Osteoblast (primary cell): ENCODE measurements at places on chromosomes 1 and 21.

DNA sequence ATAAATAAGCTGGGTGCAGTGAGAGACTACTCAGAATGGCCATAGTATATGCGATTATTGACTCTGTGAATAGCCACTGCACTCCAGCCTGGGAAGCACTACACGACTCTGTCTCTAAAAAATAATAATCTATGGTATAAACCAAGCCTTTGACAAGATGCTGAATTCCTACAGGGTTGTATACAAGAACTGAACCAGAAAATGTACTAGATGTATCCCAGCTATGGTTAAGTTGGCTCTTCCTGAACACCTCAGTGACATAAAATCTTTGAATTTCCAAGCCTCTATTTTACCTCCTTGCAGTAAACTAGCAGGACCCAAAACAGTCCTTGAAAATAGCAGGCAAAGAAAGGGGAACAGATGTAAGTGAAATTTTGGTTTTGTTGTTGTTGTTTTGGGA lies 32.5 kb downstream of the PTP4A2 start:
- DNase-seq = peak; percentile 29

DNA sequence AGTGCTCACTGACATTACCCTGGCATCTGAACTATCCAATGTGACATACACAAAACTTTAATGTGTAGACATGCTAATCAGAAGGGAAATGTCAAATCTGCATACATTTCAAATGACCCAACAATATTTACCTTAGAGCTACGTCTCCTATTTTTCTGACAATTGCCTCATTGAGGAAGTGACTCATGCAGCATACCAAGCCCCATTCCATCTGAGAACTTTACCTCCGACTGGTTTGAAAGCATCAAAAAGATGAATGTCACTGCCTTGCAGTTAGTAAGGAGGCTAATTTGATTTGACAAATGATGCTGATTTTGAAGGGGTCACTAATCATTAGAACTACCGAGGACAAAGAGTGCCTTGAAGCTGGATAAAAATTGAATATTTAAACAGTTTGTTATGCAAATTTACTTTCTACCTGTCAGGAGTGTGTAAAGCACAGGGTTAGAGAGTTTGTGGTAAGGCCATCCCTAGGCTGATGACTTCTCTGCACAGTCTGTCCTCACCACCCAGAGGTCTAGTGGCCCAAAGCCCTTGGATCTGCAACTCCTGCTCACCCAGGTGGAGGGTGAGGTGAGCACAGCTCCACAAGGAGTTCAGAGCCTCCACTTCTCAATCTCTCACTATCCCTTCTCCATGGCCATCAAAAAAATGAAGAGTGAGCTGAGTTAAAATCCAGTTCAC lies 500.3 kb upstream of the C1orf87 start:
- DNase-seq = no peak

DNA sequence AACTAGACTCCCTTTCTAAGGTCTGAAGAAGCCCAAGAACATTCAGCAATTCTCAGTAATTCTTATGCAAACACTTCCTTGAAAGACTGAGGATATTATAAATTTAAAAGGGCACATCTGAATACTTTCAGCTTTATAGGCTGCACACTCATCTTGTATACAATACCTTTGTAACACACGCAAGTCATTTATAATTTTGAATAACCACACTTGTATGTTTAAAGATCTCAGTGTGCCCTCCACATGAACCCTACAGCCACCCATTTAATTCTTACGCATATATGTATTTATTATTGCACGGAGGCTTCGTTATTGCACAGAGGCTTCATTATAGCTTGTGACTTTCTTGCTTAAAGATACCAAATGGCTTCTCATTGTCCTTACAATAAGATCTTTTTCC lies 1.2 kb upstream of the KRTAP27-1 start:
- no peak for DNase-seq

DNA sequence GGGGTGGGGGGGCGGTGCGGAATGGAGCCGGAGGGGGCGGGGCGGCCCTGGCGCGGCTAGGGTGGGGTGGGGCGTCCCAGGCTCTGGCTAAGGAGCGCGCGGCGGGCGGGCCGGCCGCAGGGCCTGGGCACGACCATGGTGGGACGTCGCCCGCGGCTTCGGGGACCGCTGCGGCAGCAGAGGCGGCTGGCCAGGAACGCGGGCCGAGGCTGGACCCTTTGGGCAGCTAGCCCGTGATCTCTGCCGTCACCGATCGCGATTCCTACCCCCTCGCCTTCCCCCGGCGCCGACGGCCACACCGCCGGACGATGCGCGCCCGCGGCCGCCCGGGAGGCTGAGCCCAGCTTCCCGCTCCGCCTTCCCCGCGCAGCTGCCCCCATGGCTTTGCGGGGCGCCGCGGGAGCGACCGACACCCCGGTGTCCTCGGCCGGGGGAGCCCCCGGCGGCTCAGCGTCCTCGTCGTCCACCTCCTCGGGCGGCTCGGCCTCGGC lies at the start of gene MAP3K21:
Gene MAP3K21, plus strand, starts transcription at position 74 of the 491 bp plus-strand sequence. Its CDS starts 305 bp downstream, at position 379.
- DNase-seq = peak; percentile 73

- DNase-seq = peak; percentile 84
Measured at GRCh38 chr1:26145041-26145959, 13.6 kb upstream of the FAM110D start.

- DNase-seq = peak; percentile 43
Measured at GRCh38 chr1:15442759-15443158, 4.5 kb downstream of the CTRC start.

DNA sequence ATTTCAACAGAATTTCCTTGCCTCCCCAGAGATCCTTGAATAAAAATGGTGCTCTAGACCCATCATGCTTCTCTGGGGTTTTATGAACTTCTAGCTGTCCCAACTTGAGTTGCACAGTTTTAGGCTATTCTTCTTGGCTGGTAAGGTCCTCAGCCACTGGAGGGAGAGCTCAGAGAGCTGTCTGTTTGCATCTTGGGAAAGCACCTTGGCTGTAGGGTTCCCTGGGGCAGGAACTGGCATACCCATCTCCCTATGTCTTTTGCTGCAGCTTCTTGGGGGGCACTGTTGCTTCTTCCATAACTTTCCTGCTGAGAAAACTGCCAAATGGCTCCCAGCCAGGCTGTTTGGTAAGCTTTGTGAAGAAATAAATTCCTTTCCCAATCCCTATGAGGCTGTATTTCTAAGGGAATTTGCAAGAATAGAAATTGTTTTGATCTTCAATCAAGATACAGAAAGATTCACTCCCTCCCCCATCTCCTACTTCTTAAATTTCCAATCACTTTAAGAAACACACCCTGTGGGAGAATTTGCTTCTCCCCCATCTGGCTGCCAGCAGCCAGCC lies 8.2 kb upstream of the FMOD start:
- DNase-seq = no peak

DNA sequence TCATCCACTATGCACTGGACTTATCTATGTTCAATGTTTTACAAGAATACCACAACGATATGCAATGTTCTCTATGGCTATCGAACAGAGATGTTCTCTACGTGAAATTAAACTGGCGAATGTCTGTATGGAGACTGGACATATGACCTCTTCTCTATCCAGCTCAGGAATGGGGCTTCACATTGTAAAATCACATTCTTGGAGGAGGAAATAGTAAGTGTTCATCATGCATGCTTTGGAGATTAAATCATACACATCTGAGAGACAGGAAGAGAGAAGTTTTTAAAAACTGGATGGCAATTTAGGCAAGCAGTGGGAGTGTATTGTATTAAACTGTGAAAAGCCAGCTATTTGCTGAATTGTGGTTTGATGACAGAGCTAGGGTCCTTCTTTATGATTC lies 47.9 kb upstream of the RGL1 start:
- peak; percentile 84 for DNase-seq

DNA sequence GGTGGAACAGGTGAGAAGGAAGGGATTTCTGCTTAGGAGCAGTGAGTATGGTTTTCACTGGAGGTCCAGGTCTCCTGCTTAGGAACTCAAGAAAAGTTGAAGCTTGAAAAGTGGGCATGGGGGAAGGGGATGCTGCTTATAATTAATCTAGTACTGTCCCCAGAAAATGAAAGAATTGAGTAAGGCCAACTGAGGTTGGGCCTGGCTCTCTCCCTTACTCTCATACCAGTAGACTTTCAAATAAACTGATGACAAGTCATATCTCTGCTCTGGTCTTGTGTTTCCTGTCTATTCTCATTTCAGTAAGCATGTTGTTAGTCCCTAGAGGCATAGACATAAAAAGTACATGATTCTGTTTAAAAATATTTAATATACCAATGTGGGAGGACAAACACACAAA lies 26.4 kb downstream of the CD48 start:
- no peak for DNase-seq

GRCh38 chr1:86852289-86852688 lies 61.6 kb downstream of the SELENOF start:
- no peak for DNase-seq

- DNase-seq = no peak
Measured at GRCh38 chr21:46188226-46189212, 4.3 kb upstream of the SPATC1L start.

DNA sequence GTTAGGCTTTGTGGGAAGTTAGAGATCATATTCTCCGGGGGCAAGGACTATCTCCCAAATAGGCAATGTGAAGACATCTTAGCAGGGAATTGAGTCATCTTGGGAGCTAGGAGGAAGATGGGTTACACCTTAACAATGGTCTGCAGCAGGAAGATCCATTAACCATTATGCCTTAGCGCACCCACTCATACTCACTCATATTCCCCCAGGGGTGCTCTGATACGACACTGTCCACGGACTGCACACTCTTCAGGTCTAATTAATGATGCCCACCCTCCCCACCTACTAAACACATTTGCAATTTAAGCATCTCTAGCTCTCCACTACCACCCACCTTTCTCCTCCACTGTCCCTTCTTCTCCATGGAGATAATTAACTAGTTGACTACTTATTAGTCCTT lies 857 bp upstream of the AK5 start:
- peak; percentile 53 for DNase-seq

DNA sequence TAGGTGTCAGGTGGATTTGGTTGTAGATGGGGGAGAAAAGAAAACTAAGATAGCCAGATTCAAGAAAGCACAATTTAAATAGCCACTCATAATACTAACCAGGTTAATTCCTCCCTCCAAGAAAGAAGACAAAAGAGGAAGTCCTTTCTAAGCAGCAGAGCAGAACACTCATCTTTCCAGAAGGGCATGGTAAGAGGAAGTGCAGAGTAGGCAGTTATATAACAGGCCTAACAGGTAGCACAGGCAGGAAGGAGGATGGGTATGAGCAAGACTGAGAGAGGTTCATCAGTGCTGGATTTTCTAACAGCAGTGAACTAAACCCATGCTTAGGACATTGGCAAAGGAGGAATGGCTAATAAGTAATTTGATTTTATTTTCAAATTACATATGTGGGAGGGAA lies 517.5 kb downstream of the PLPP3 start:
- no peak for DNase-seq

- no peak for DNase-seq
Measured at GRCh38 chr1:2181752-2182151, 12.8 kb downstream of the FAAP20 start.

GRCh38 chr21:14957836-14958235 lies 107.0 kb downstream of the NRIP1 start:
- no peak for DNase-seq

- DNase-seq = no peak
Measured at GRCh38 chr1:41294216-41294615, 52.1 kb upstream of the SCMH1 start.

- peak; percentile 34 for DNase-seq
Measured at GRCh38 chr21:35208810-35209517, 159.9 kb upstream of the RUNX1 start.

- DNase-seq = no peak
Measured at GRCh38 chr1:77741316-77741715, 18.3 kb downstream of the USP33 start.

DNA sequence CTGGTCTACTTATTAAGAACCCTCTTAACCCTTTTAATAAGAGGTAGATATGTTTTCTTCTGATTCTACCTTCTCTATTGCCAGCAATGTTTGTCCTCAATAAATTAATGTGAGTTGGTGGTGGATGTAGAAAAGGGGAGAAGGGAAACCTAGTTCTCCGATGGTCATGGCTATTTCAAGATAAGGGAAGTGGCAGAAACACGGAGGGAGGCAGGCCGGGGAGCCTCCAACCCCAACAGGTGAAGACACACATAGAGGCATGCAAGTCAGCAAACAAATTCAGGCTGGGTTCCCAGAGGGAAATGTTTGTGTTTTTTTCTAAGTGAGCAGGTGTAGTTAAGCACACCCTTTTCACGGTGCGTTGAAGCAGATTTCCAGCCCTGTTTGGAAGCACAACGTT lies 31.0 kb upstream of the CLDN14 start:
- DNase-seq = no peak

GRCh38 chr1:33973799-33974545 lies 110.1 kb downstream of the HMGB4 start:
- DNase-seq = no peak

GRCh38 chr1:51661081-51661518 lies 44.2 kb downstream of the OSBPL9 start:
- peak; percentile 49 for DNase-seq

- DNase-seq = peak; percentile 30
Measured at GRCh38 chr1:83508485-83509151, 490.3 kb downstream of the TTLL7 start.

DNA sequence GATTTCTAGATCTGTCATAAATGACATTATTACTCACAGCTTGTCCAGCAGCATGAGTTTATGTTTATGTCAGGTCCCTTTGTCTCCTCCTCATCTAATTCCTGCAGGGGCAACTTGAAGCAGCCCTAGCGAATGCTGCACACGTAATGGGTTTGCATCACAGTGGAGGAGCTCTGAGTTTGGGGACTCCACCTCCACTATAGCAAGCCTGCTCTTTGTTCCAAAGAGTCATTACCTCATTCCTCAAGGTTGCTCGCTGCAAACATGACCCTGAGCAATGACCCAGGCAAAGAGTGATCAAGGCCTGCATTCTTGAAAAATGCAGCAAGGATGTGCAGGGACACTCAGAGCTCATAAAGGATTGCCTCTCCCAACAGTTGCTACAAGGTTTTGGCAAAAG lies 261.9 kb downstream of the HHIPL2 start:
- DNase-seq = no peak
